ENCODE measurements at places on chromosomes 4 and X. TPM values are rescaled to one million over a fixed set of nuclear protein-coding genes. Genes with fewer than 3 reads are reported as not detected.

Gene DCAF4L1
- total RNA-seq = 0.36 TPM

Gene CLNK
- total RNA-seq = 0.31 TPM

Gene KLHL2
- total RNA-seq = 23.7 TPM

Gene EDA2R
- 4.4 TPM for total RNA-seq

Gene ABCG2
- total RNA-seq = 6.3 TPM

Gene RNF128
- total RNA-seq = 67.6 TPM

Gene BTK
- 7.9 TPM for total RNA-seq

Gene MSX1
- total RNA-seq = 4.0 TPM

Gene SLC7A11
- total RNA-seq = 19.2 TPM

Gene SLIT2
- 38.1 TPM for total RNA-seq

GRCh38 chr4:28232951-28233350 is 1372.3 kb downstream of the STIM2 start:
- DNase-seq = no peak

- DNase-seq = no peak
Measured at GRCh38 chr4:9143421-9144080, 26.7 kb upstream of the FAM90A26 start.

- no peak for DNase-seq
Measured at GRCh38 chrX:4994855-4995254, 1233.8 kb downstream of the NLGN4X start.

DNA sequence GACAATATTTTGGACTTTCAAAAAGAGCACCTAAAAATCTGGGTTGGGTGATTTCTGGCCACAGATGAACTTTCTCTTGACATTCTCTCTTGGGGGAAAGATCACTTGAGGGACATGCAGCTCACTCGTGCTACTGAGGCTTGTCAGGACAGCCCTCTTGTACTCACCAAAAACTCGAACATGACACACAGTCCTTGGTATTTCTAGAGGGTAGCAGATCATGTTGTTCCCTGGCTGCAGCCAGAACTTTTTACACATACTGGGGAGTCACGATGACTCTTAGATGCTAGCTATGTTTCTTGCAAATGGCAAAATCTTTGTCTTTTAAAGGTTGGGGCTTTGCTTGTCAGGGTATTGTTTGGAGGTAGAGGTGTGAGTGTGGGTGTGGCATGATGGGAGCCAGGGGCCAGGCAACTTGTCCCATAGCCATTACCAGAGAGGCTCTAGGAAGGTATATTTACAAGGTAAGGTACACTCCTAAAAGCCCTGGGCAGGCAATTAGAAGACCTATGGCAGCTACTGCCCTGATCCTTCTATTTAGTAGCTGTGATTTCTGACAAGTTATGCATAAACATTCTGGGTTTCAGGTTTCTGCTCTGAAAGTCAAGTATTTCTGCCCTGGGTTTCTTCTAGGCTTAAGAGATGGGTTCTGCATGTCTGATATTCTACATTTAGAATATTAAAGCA is 241.7 kb upstream of the TLL1 start:
- no peak for DNase-seq

DNA sequence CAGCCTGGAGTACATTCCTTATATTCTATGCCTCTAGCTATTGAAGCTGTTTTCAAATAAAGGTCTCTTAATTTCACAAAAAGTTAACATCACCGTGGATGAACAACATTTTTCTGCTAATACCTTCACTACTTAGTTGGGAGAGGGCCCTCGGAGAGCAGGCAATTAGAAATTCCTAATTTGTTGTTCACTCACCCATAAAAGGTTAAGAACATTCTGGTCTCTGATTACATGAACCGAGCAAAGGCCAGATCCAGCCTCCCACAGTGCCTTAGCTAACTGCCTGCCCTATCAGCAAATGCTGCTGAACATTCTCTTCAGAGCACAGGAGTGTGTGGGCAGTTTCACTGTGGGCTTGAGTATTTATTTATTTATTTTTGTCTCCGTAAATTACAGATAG is 36.0 kb upstream of the TTC29 start:
- DNase-seq = no peak

DNA sequence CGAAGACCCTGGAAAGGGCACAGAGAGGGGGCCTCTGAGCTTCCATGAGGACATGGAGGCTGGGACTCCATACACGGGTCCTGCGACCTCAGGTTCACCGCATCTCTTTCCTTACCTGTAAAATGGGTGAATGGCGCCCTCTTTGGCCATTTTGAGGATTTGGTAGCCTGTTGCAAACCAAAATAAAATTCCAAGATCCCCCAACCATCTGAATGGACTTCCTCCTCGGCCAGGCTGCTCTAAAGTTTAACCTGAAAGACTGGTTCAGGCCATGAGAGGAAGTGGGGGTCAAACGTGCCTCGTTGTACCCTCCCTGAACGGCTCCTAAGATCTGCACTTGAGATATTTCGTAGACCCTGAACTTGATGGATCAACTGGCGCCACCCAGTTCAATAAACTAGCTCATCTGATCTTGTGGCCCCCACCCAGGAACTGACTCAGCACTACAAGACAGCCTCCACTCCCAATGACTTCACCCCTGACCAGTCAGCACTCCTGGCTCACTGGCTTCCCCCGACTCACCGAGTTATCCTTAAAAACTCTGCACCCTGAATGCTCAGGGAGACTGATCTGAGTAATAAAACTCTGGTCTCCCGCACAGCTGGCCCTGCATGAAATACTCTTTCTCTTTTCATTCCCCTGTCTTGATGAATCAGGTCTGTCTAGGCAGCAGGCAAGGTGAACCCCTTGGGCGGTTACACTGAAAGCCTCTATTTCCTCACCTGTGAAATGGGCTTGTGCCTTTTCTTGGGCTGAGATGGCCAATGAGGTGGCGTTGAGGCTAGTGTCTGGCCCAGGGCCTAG is 32.9 kb upstream of the GPR78 start:
- no peak for DNase-seq

DNA sequence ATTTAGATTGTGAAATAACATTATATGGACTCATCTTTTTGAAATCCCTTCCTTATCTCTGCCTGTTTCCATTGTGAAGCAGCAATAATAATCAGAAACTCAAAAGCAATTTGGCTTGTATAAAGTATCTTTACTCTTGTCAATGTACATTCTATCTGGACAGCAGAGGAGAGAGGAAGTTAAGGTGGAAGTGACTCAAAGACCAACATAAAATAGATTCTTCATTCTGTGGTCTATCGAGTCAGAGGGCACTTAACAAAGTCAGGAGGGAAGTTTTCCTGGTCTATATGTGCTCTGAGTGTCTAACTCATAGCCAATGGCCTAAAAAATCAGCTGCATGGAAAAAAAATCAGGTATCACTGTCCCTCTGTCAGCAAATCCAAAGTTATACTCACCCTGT is 155.5 kb downstream of the EMCN start:
- DNase-seq = no peak

- no peak for DNase-seq
Measured at GRCh38 chr4:128606173-128606572, 203.3 kb upstream of the JADE1 start.

DNA sequence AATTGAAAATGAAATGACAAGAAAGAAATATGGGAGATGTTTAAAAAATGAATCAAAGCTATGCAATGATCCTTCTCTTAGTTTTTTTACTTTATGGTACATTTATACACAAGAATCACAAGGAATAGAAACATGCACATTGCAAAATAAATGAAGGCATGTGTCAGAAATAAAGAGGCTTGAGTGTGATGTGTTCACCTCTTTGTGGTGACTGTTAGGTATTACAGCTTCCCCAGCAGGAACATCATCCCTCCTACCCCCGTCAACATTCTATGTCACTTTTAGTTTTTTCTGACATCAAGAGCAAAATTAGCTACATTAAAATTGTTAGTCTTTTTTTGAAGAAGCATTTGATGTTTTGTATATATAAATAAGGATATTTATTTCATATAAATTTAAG is 214.8 kb downstream of the SLC4A4 start:
- DNase-seq = no peak

DNA sequence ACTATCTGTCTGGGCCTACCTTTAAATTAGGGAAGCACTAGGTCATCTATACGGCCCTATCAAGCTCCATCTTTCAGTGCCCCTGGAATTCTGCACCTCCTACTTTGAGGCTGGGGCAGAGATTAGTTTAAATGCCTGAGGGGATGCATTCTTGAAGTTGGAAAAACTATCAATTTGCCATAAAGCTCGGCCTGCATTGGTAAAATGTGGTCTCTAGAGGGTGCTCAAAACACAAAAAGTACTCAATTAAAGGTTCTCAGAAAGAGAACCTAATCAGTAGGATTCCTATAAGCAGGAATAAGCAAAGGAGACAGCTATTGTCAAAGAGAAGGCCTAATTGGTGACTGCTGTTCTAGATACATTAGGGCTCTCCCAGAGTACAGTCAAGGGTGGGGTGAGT is 111.7 kb downstream of the AMER1 start:
- no peak for DNase-seq

DNA sequence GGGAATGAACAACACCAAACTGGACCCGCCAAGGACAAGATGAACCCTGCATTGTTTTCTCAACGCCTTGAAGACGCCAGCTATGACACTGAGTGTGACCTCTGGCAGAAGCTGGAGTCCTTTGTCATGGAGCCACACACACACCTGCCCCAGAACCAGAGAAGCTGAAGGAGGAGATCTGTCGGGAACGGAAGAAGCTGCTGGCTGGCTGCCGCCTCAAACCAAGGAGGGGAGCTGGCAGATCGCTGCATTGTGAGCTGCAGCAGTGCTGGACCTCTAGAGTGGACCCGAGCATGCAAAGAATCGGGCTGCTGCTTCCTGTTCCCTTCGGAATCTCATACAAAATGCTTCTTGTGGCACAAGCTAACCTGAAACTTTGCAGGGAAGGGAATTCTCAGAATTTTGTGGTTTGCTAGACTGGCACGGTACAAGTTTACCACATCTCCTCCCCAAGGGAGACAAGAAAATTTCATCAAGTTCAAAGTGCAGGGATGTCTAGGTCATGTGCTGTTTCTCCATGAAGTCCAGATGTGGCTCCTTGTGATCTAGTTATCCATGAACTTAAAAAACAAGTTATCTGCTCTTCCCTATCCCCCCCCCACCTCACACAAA is 23.4 kb upstream of the GLRB start:
- DNase-seq = no peak

GRCh38 chr4:41620594-41621256 is 82.8 kb downstream of the LIMCH1 start:
- no peak for DNase-seq

- no peak for DNase-seq
Measured at GRCh38 chrX:115966920-115967319, 203.6 kb upstream of the AGTR2 start.

DNA sequence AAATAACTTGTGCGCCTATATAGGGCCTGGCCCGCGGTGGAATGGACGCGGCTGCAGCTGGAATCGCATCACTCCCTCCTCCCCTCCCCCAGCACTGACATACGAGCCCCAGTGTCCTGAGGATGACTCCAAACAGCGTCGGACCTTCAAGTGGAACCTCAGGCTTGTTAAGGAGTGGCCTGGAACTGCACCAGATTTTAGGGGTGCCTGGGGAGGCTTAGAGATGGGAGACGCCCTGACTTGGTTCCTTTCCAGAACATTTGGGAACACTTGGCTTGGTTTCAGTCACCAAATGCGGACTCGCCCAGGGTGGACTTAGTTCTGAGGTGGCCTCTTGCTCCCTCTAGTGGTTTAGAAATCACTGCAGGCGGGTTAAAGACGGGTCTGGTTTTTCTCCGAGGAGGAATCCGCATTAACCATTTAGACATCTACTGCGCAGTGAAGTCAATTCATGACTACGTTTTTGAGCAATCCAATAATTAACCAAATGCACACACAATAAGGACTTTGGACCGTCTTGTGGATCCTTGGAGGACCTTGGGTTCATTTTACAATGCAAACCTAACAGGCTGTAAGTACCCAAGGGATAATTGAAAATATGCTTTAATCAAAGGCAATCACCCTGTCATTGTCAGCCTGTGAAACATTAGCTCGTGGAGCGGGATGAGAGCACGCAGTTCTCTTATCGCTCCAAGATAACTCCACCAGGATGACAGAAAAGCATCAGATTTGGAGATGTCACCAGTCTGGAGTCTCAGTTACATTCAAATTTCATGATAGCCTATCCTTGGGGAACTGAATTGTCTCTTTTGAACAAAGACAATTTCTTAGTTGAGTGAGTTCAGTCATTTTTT is 11.2 kb upstream of the PDGFRA start:
- peak; percentile 87 for DNase-seq

DNA sequence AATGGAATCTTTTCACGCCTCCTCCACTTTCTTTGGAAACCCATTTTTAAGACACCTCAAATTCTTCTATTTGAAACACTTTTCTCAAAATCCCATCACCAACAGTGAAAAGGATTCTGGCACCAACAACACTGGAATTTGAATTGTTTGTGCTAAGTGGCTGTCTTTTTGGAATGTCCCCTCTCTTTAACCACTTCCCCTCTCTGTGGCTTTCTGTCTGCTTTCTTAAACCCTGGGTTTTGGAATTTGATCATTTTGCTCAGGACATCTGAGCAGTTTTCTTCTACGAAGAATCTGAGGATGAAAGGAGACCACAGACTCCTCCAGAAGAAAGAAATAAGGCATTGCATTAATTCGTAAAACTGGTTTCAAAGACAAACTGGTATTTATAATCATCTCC is 89.0 kb downstream of the MXRA5 start:
- no peak for DNase-seq

GRCh38 chr4:109990261-109991257 is 77.9 kb downstream of the EGF start:
- no peak for DNase-seq

GRCh38 chr4:41994461-41994985 is 4.2 kb downstream of the SLC30A9 start:
- DNase-seq = no peak

DNA sequence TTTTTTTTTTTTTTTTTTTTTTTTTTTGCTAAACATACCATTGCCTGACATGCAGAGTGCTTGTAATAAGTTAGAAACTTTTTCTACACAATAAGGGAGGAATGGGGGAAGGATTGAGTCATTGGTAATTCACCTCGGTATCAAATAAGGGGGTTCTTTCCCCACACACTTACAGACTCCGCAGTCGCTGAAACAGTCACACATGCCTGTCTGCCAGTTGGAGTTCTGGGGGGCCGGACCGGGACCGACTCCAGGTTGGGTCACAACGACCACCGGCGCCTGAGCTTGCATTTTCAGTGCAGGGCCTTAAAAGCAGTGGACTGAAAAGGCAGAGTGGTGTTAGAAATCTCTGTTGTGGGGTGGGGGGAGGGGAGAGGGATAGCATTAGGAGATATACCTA is 6.9 kb downstream of the PLAC8 start:
- DNase-seq = no peak

DNA sequence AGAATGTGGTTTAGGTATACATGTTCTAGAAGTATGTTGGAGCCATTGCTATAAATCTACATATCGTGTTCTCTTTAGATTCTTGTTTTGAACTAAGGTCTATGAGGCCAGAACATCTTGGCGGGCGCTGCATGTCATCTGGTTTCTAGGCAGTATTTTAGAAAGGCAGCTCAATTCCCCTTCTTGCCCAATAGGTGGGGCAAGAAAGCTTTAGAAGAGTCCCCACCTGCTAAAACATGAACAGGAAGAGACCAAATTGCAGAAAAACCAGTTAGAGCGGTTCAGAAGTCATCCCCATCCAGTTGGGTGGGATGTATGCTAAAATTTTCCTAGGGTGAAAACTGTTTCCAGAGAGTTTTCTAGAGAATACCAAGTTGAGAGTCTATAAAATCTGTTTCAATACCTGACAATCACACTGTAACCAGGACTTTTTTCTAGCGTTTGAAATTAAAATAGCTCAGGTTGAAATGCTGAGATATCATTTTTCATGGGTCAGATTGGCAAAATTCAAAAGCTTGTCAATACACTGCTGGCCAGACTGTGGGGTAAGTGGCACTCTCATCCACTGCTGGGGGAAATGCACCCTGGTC is 17.5 kb upstream of the SH3KBP1 start:
- no peak for DNase-seq

- DNase-seq = no peak
Measured at GRCh38 chr4:40850496-40850895, 100.7 kb downstream of the NSUN7 start.

- no peak for DNase-seq
Measured at GRCh38 chrX:57674861-57675260, 5.2 kb downstream of the NLRP2B start.
